Smooth muscle cell of the brain vasculature (primary cell): ENCODE measurements at places on chromosomes 6 and 20.

- DNase-seq: no peak
Observed at GRCh38 chr20:8602389-8603116, 466.3 kb upstream of the PLCB4 start.

- no peak for DNase-seq
Observed at GRCh38 chr6:25334793-25335192, 55.6 kb downstream of the CARMIL1 start.

GRCh38 chr20:3714092-3714491, 1.7 kb upstream of the SIGLEC1 start:
- no peak for DNase-seq

DNA sequence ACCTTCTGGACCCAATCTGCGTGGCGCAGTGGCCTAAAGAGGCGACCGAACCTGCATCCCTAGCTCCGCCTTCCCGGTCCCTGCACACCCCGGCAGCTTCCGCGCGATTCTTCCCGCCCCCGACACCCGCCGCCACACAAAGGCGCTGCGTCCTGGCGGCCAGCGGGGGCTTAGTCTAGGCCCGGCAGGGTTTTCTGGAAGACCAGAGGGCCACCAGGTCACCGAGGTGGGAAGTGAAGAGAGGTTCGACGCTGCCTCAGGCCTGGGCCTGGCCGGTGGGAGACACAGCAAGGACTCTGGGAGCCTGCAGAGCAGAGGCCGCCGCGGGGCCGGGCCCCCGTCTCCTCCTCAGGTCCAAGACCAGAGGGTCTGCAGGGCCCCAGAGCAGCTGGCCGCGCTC, 154.9 kb downstream of the OR2B2 start:
- DNase-seq: no peak

DNA sequence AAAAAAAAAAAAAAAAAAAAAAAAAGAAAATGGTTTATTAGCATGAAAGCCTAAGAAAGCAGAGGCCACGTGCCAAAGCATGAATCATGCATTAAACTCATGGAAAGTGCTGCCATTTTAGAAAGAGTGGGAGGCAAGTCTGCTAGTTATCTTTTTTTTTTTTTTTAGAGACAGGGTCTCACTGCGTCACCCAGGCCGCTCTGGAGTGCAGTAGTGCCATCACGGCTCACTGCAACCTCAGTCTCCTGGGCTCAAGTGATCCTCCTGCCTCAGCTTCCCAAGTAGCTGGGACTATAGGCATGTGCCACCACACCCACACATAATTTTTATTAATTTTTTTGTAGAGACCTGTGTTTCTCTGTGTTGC, 5.2 kb downstream of the VWA7 start:
- DNase-seq: no peak

GRCh38 chr6:144744720-144745119, 459.6 kb downstream of the UTRN start:
- DNase-seq: no peak

- DNase-seq: no peak
Observed at GRCh38 chr6:21300439-21300838, 293.1 kb upstream of the SOX4 start.

GRCh38 chr20:63653974-63654668, 897 bp upstream of the STMN3 start:
- no peak for DNase-seq

- no peak for DNase-seq
Observed at GRCh38 chr6:26743157-26743821, 83.7 kb upstream of the ZNF322 start.

DNA sequence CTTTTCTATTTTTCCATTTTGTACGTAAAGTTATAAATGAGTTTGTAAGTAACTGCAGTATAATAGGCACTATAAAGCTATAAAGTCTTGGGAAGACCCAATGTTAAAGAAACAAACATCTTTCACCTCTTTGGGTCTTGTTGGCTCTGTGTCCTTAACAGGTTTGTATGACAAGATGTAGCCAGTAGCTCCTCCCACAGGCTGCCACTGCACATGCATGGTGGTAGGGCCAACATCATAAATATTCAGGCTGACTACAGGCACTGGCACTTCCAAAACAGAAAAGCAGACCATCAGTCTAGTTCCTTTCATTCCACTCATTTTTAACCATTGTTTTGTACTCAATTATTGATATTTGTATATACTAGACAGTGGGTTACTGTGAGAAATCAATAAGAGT, 59.9 kb downstream of the COL12A1 start:
- no peak for DNase-seq
